ENCODE measurements at places on chromosomes 5 and 9.

DNA sequence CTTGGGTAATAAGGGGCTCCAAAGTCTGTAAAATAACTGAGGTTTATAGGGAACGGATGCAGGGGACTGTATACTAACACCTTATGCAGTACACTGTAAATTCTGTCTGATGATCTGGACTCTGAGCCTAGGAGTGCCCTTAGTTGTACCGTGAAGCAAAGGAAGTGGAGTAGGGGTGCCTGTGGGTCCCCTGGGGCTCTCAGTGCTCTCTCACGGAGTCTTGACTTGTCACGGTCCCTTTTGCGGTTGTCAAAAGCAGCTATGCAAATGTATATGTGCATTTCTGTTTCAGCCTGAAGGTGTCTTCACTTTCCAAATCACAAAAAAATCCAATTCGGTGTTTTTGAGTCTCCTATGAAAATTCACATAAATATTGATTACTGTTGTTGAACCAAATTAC lies 17.8 kb downstream of the DMRT1 start:
- no peak for DNase-seq

- no peak for DNase-seq
These were observed 44.7 kb upstream of the AKNA start for GRCh38 chr9:114432323-114433067.

GRCh38 chr9:7467186-7467585 lies 332.4 kb downstream of the DMAC1 start:
- DNase-seq, result no peak

DNA sequence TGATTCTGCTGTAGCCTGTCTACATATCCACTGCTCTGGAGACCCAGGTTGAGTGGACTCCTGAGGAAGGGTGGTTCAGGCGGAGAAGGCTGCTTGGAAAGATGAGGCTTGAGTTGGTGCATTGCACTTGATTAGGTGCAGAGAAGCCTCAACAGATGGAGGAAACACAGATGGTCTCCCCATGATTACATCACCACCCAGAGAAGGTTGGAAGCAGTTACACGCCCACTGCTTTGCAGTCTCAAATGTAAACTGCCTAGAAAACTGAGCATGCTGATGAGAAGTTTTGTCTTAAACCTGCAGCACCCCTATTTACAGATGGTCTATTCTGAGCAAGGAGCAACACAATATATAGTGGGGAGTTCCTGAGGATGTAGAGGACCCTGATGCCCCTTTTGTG lies 266.6 kb downstream of the PIK3R1 start:
- DNase-seq, result no peak

DNA sequence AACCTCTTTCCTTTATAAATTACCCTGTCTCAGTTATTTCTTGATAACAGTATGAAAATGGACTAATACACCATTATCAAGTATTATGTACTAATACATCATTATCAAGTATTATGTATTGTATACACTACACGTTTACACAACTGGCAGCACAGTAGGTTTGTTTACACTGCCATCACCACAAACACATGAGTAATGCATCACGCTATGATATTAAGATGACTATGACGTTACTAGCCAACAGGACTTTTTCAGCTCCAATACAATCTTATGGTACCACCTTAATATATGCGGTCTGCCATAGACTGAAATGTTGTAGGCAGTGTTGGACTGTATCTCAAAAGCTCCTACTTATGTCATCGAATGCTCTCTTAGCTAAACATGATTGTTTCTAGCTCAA lies 28.2 kb downstream of the PRELID2 start:
- DNase-seq, result no peak

DNA sequence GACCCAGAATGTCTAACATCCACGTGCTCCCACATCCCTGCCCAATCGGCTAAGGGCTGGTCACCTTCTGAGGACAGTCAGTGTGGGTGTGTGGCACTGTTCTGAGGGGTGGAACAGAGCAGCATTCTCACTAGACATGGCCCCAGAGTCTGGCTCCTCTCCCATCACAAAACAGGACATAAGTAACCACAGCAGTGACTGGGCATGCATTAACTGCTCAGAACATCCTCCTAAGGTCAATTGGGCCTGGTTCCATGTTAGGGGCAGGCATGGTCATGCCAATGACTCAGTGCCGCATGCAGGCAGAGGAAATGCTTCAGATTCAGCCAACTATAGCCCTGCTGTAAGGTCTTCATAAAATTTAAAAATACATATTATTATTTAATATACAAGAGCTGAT lies 12.9 kb downstream of the MACROH2A1 start:
- peak; percentile 60 for DNase-seq

DNA sequence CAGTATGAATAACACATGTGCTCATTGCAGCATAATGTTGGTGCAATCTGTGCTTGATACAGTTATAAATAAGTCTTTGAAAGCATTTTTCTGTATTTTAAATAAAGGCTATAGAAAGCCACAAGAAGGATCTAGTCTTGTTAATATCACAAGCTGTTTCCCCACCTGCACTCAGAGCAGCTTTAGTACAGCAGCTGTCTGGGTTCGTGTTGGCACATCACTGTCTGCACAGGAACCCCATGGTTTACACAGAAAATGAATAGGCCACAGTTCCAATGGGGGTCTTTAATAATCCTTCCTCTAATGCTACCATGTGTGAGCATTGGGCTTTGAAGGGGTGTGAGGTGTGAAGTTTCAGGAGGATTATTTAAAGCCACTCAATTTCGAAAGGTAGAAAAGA lies 2269.7 kb downstream of the MAT2B start:
- no peak for DNase-seq

GRCh38 chr9:119003201-119003611 lies 366.0 kb downstream of the BRINP1 start:
- DNase-seq, result no peak

DNA sequence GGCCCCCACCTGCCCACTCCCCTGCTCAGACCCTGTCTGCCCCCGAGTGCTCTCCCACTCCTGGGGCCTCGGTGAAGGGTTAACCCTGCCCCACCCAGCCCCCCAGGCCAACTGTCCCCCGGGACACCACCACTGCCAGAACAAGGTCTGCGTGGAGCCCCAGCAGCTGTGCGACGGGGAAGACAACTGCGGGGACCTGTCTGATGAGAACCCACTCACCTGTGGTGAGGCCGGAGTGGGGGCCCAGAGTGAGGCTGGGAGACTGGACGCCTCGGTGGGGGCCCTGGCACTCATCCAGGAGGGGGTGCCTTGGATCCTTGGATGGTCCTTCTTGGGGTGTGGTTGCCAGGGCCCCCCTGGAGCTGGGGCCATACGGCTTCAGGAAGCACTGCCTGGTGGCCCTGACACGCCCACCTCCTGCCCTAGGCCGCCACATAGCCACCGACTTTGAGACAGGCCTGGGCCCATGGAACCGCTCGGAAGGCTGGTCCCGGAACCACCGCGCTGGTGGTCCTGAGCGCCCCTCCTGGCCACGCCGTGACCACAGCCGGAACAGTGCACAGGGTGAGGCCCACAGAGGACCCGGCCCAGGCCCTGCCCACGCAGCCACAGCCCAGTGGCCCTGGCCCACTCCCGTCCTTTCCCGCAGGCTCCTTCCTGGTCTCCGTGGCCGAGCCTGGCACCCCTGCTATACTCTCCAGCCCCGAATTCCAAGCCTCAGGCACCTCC lies 2.1 kb downstream of the MAMDC4 start:
- no peak for DNase-seq

DNA sequence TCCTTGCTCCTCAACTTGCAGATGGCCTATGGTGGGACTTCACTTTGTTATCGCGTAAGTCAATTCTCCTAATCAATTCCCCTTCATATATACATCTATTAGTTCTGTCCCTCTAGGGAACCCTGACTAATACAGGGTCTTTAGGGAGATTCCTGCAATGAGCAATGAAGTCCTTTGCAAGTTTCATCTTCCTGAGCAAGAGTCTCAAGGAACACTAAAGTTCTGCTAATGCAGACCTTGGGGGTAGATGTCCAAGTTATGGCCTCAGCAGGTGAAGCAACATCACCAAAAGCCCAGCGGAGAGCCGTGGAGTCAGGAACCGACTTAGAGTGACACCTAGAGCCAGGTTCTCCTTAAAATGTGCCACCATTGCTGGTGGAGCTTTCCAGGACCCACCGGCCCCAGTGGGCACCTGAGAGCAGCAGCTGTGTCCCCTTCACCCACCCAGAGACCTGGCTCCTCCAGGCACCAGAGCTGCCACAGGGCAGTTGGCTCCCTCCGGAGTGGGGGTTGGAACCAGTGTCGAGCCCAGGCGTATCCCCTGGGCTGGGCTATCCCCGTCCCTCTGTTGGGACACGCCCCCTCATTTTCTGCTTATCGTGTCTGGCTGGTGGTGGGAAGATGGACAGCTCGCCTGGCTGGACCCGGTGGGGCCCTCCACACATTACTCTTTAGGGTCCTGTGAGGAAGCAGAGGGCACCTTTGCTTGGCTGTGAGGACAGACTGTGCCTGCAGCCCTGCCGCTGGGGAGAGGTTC lies 10.9 kb upstream of the FCN1 start:
- no peak for DNase-seq

- no peak for DNase-seq
These were observed 94.7 kb downstream of the YTHDC2 start for GRCh38 chr5:113608113-113608596.

GRCh38 chr5:31516802-31517201 lies 15.1 kb downstream of the DROSHA start:
- DNase-seq, result no peak

DNA sequence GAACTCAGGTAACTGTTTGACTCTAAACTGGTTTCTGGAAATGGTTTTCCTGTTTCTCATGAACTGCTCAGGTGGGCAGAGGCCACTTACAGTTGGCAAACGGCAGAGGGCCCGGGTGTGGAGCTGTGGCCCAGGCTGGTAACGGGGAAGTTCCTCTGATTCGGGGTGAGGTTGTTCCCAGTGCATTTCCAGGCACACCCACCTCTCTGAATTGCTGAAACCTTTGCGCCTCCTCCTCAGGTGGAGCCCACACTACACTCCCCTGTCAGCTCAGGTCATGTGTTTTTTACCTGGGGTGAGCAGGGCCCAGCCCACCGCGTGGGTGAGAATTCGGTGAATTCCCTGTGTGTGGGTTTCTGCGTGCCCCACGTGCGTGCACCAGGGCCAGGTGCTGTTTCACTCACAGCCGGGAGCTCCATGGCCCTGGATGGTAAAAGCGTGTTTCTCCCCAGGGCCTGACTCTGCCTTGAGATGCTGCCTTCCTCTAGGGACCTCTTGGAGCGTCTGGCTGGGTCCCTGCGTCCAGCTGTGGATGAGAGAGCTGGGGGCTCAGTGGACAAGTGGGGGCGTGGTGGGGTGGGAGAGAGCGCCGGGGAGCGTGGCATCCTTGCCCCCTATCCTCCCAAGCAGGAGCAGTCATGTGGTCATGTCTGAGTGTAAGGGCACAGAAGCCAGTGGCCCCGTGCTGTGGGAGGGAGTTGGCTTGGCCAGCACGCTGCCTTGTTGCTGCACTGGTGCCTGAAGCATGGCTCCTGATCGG lies 33.5 kb upstream of the LPCAT1 start:
- no peak for DNase-seq

- DNase-seq, result no peak
These were observed 489.1 kb downstream of the CSNK1G3 start for GRCh38 chr5:124001036-124001615.

- DNase-seq, result no peak
These were observed 168.8 kb upstream of the POC5 start for GRCh38 chr5:75885849-75886596.

GRCh38 chr5:150209099-150209635 lies 19.3 kb downstream of the SLC6A7 start:
- DNase-seq, result no peak

GRCh38 chr5:305459-305858 lies 16.1 kb upstream of the AHRR start:
- DNase-seq, result no peak

DNA sequence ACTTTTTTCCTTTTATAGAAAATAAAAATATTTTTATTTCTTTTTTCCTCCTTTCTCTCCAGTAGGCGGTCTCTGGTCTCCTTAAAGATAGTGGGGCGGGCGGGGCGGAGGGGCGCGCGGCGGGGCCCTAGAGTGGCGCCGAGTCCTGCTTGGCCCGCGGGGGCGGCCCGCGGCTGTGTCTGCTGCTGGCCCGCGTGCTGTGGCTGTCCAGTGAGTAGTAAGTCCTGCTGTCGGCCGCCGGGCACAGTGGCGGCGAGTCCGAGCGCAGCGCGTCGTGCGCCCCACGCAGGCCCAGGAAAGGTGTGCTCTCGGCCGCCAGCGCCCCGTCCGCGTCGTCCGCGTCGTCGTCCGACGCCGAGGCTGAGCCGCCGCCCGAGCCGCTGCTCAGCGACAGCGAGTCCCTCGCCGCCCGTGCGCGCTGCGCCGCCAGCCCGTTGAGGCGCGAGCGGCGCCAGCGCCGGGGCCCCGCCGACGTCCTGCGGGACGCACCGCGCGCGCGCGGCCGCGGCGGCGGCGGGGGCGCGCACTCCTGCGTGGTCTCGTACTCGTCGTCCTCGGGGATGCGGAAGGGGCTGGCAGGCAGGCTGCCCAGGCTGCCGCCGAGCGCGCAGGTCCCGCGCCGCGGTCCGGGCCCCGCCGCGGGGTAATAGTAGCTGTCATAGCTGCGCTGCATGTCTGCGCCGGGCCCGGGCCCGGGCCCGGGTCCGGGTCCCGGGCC lies 52.3 kb downstream of the PSD2 start:
- peak; percentile 70 for DNase-seq

GRCh38 chr5:106014262-106014661 lies 1656.5 kb downstream of the EFNA5 start:
- DNase-seq, result no peak

GRCh38 chr5:5134107-5134506 lies 6.0 kb upstream of the ADAMTS16 start:
- DNase-seq, result no peak

- no peak for DNase-seq
These were observed 5.4 kb downstream of the NACC2 start for GRCh38 chr9:136089697-136090045.

- no peak for DNase-seq
These were observed 671.0 kb downstream of the DMRTA1 start for GRCh38 chr9:23117616-23118015.

DNA sequence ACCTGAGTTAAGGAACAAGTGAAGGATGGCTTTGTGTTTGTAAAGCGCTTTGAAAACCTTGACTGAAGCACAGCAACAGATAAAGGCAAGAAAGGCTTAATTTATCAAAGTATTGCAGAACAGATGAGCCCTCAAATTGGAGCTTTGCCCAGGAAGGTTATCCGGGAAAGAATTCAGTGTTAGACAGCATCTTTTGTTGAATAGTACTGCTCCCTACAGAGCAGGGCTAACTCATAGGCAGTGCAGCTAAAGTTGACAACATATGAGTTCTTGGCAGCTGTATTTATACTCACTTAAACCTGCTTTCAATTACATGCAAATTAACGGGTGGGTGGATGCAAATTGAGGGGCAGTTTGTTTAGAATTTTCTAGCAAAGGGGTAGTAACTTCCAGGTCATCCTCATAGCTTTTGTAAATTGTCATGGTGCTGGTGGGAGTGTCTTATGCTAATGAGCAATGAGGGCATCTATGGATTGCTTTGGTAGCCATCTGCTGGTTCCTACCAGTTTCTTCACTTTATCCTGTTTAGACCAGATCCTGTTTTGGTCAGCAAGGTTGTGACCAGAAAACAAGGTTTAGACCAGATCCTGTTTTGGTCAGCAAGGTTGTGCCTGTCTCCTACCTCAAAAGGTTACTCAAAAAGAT lies 105.8 kb downstream of the GDA start:
- DNase-seq, result no peak

DNA sequence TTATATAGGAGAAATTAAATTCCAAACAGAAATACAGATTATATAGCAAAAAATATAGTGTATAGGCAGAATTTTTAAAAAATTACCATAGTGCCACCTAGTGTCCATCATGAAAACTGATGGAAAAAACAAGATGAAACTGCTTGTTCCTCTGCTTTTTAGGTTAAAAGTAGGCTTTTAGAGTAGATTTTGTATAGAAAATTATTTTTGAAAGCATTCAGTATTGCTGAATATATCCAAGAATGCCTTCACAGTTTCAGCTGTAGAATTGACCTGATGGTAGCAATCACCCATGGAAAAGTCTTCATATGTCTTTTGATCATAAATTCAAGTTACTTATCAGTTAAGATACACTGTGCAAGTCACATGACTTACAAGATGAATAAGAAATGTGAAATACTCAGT lies 19.7 kb downstream of the RIOK2 start:
- DNase-seq, result no peak

Measured in CD4-positive, alpha-beta T cell (primary cell).